Left colon (tissue), 2 donors: ENCODE measurements at places on chromosomes 12 and 14. TPM values are rescaled to one million over a fixed set of nuclear protein-coding genes. Genes with fewer than 3 reads are reported as not detected.

The SMIM41 gene
- 0.31 TPM for total RNA-seq

The GPR137C gene
- total RNA-seq, result 0.15 TPM

The SLC15A4 gene
- total RNA-seq, result 16.0 TPM

The SCNN1A gene
- 289 TPM for total RNA-seq

GRCh38 chr14:31927348-31927832, 149.7 kb upstream of the ARHGAP5 start:
- no peak for DNase-seq
